ENCODE measurements at places on chromosomes 1 and 21. TPM values are rescaled to one million over a fixed set of nuclear protein-coding genes. Genes with fewer than 3 reads are reported as not detected.

DNA sequence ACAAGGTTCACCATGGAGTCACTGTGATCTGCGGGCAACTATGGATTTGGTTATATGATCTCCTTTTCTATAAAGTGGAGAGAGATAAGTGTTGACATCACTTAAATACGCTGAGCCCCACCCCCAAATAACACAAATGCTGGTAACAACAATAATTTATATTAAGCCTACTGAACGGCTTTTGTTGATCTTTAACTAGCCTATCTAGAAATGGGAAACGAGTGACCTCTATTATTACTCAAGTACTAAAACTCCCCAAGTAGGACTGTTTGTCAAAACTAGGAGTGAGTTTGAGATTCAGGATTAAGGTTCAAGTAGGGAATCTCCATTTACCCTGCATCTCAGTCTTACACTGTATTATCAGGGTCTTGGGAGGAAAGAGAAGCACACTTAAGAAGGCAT lies 52.2 kb downstream of the MAP3K7CL start:
- DNase-seq: no peak

DNA sequence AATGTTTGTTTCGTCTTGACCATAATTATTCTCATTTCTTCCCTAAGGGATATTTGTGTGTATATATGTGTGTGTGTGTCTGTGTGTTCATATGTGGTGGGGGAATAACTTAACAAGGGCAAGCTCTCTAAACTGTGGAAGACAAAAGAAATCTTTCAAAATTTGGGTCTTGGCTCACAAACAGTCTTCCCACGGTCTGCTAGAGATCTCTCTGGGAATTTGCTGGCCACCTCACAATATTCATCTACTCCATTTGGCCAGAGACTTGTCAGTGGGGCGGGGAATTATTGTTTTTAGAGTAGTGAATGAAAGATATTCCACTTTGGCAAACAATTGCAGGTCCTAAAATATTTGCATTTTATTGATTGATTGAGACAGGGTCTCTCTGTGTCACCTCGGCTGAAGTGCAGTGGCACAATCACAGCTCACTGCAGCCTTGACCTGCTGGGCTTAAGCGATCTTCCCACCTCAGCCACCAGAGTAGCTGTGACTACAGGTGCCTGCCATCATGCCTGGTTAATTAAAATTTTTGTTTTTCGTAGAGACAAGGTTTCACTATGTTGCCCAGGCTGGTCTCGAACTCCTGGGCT lies 8.0 kb upstream of the EIF2B3 start:
- DNase-seq: no peak

DNA sequence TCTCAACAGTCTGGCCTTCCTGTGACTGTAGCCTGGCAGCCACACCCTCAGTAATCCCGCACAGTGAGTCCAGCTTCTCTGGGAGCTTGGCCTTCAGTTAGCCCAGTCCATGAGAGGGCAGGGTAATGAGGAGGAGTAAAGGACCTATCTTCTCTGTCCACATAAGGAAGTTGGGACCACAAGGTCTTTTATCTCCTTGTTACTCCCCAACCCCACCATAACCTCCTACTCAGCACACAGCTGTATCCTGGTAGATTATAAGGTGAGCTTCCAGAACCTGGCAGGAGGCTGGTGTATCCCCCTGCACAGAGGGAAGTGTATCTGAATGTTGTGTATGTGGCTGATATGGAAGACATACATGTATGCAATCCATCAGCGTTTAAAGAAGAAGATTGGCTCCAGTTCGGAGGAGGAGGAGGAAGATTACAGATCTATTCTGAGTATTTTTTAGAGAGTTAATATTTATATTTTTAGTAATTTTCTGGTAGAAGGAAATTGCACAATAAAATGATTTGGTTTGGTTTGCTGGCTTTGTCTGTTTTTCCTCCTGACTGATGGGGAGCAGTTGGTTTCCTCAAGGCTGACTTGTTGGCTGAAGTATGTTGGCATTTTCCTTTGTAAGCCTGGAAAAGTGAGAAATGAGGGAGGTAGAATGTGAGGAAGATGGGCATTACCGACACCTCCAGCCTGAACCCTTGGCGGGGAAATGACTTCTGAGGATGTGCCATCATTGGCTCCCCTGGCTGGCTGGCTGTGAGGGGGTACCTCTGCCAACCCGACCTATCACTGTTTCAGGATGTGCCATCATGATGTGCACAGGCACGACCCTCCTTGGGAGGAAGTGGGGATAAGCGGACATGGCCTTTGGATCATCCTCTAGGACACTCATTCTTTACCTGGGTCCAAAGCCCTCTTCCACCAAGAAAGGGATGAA lies 5.0 kb downstream of the C1orf226 start:
- DNase-seq: no peak

- peak; percentile 7 for DNase-seq
Measured at GRCh38 chr1:15938628-15939161, 37.2 kb downstream of the ZBTB17 start.

- no peak for DNase-seq
Measured at GRCh38 chr1:20949871-20950590, 162.9 kb upstream of the HP1BP3 start.

DNA sequence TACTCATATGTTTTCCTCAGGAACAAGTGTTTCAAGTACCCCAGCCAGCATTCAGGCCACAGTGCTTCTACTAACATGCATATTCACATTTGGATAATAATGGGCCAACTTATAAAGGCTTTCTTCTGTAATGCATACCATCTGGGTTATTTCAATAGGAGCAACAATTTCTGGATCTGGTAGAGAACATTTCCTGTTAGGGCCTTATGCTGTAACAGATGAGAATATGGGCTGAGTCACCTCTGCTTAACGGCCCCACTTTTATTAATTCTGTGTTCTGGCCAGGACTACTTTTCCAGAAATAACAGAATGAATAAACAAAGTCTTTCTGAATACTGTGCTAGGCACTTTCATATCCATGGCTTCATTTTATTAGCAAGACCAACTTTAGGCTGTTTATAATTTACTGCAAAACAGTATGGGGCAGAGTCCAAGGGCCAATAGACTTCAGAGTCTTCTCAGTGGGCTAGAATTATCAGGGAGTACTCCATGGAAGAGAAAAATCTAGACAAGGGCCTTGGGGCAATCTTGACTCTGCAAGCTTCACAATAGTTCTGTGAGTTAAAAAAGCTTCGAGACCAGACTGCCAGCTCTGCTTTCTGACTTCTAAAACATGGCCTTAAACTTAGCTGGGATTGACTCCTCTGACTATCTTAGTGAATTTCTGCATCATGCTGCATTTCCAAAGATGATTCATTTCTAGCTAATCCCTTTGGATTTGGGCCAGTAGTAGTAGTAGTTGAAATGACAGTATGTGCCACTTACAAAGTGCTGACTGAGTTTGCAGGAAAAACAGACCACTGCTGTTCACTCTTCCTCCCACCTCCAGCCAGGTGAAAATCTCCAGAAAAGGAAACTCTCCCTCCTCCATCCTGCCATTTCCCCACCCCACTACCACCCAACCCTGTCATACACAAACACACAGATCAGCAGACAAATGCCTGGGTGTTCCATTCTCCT lies 8.2 kb upstream of the SSX2IP start:
- no peak for DNase-seq

- DNase-seq: peak; percentile 31
Measured at GRCh38 chr1:196535727-196536126, 72.5 kb downstream of the KCNT2 start.

DNA sequence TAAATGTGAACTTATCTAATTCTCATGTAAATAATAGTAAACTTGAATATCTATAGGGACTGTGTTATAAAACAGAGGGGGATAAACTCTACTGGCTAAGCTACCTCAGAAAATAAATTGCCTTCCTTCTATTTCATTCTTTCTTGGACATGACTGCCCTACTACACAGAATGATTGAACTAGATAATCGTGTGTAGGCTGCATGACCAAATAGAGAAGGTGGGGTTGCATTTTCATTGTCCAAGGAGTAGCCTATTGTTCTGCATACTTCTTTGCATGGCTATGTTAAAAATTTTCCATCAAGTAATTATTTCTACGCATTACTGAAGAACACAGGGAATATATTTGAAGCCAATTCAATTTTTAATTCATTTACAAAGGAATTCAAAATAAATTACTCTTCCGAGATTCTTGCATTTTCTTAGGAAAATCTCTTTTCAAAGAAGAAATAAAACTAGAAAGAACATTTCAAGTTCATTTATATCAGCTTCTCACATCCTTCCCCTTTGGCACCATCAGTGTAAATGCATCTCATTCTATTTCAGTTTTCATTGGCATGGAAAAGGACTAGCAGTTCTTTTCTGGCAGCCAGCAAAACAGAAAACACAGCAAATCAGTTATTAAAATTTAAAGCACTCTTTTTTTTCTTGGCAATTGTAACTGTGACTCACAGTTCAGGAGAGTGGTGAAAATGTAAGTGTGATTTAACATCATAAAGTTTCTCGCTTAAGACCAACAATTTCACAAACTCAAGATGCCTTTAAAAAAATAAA lies 714.7 kb downstream of the NCAM2 start:
- no peak for DNase-seq

GRCh38 chr1:15123925-15124324 lies 29.6 kb upstream of the TMEM51 start:
- DNase-seq: no peak

DNA sequence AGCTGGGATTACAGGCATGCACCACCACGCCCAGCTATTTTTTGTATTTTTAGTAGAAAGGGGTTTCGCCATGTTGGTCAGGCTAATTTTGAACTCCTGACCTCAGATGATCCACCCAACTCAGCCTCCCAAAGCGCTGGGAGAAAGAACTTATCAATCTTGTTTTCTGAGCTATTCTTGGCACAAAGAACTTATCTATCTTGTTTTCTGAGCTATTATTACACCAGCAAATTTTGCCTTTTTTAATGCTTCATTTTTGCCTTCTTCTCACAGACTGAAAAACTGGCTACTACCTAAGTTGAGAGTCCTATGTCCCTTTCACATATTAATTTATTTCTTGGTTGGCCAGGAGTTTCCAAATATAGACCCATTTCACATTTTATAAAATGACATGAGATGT lies 9.3 kb downstream of the SLC16A1 start:
- DNase-seq: no peak

Gene NBPF1
- 64.1 TPM for total RNA-seq

- no peak for DNase-seq
Measured at GRCh38 chr1:163172596-163172995, 30.1 kb downstream of the RGS5 start.

DNA sequence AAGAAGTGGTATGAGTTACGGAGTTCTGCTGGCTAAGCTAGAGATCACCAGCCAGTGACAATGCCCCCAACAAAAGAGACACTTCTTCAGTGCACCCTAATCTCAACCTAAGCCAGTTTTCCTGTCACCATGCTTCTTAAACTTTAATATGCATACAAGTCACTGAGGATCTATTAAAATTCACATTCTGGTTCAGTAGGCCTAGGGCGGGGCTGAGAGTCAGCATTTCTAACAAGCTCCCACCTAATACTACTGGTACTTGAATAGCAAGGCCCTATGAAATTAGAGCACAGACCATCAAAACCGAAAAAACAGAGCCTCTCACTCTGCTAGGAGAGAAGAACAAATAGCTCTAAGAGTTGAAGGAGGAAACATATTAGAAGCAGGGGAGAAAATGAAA lies 7.9 kb downstream of the PSMB4 start:
- DNase-seq: no peak

Gene SPATA21
- not detected for total RNA-seq

DNA sequence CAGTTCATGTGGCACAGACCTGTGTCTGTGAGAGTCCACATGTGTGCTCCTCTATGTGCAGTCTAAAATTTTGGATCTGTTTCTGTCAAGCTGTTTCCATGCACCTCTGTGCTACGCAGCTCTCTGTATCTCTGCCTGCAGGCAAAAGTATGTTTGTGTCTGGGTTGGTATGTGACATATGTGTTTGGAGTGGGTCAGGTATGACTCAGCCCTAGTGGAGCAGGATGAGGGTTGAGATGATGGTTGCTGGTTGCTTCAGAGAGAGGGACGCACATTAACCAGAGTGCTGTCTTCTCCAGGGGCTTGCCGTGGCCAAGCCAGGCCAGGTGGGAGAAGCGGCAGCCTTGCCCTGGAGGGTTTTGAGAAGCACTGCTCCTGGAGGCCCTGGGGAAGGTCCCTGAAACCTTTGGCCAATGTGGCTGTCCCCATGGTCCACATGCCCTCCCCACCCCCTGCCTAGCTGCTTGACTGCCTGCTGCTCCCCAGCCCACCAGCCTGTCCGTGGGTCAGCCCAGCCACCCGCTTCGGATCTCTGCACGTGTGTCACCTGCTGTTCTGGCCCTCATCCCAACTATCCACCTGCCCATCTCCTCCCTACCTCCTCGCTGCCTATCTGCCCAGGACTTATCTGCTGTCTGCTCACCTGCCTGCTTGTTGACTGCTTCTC lies 4.1 kb upstream of the EVA1B start:
- no peak for DNase-seq

- DNase-seq: no peak
Measured at GRCh38 chr1:2084306-2084705, 34.1 kb downstream of the PRKCZ start.

- DNase-seq: no peak
Measured at GRCh38 chr1:201828217-201828819, 639 bp upstream of the IPO9 start.

Gene FCAMR
- not detected for total RNA-seq

DNA sequence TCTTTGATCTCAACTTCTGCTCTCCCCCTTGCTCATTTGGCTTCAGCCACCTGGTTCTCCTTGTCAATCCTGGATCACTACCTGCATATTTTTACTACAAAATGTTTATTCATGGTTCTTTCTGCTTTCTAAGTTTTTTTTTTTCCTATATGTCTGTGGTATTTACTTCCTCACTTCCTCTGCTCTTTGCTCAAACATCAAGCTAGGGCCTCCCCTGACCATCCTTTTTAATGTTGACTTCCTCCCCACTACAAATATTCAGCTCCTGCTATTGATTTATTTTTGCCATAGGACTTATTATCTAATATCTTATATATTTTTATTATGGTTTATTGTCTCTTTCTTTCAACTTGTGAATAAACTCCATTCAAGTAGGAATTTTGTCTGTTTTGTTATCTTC lies 14.1 kb upstream of the SLC19A2 start:
- DNase-seq: no peak

- DNase-seq: peak; percentile 46
Measured at GRCh38 chr1:2801535-2802291, at the start of gene TTC34. Gene TTC34, minus strand, starts transcription at chr1:2801693. Its CDS starts 866 bp downstream, at chr1:2800827.

GRCh38 chr1:160789051-160789701 lies 6.8 kb upstream of the LY9 start:
- no peak for DNase-seq

DNA sequence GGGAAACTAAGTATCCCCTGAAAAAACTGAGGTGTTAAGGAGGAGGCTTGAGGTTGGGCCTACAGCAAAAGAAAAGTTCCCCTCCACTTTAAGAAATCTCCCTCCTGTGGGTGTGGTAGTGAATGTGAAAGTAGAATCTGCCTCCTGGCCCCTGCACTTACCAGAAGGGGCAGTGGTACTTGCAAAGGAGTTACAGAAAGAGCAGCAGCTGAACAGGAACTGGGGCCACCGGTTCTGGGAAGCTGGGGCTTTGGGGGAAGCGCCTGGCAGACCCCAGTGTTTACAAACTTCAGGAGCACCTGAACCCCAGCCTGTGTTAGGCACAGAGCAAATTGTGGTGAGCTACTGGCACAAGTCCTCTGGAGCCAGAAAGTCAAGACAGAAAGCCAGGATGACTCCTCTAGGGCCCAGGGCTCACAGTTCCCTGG lies 250.2 kb upstream of the FGGY start:
- peak; percentile 75 for DNase-seq

GRCh38 chr1:147808025-147808424 lies 47.6 kb upstream of the GJA5 start:
- no peak for DNase-seq

Gene FBXO44
- total RNA-seq: 61.5 TPM

- no peak for DNase-seq
Measured at GRCh38 chr1:30735124-30735523, 11.7 kb upstream of the MATN1 start.
